ENCODE measurements at places on chromosomes 5 and 9.

DNA sequence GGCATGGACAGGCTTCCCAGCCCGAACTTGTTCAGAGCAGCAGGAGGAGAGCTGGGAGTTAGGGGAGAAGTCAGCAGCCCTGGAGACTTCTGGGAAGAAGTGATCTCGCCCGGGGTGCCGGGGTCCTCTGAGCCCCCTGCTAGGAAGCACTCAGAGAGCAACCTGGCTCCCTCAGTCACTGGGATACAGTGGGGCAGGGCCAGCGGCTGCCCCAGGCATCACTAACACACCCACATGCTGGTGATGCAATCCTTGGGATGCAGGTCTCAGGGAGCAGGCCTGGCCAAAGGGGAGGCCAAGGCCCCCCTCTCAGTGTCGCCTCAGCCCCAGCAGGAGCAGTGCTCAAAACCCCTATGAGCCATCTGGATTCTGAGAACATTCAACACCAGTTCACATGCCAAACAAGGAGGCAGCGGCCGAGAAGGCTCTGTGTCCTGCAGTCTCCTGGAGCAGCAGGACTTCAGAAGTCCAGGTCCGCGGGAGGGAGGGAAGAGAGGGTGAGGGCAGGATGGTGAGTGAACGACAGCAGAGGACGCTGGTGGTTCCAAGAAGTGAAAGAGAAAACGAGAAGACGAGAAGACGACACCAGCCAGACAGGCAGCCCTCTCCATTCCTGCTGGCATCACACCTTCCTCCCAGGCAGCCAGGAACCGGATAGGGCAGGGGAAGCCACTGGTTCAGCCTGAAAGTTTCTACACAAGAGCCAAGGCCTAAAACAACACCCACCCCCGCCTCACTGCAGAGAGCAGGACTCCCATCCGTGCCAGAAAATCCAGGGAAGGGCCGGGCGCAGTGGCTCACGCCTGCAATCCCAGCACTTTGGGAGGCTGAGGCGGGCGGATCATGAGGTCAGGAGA lies 2.3 kb downstream of the PNPLA7 start:
- DNase-seq, result no peak

- DNase-seq, result no peak
Measured at GRCh38 chr9:137645211-137645610, 26.4 kb downstream of the EHMT1 start.

DNA sequence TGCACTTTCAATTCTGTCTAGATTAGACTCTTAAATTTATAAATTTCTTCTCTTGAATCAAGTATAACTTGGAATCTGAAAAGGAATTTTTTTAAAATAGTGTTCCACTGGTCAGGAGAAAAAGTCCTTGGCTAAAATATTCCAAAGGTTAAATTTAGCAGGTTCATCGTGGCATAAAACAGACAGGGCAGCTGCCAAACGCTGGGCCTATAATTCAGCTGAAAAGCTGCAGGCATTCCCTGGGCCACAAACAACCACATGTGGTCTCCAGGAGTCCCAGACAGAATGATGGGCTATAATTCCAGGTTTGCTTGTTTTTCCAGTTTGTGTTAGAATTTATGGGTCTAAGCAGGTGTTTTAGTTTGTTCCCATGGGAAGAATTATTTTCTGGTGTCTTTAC lies 71.1 kb upstream of the RETREG1 start:
- no peak for DNase-seq

DNA sequence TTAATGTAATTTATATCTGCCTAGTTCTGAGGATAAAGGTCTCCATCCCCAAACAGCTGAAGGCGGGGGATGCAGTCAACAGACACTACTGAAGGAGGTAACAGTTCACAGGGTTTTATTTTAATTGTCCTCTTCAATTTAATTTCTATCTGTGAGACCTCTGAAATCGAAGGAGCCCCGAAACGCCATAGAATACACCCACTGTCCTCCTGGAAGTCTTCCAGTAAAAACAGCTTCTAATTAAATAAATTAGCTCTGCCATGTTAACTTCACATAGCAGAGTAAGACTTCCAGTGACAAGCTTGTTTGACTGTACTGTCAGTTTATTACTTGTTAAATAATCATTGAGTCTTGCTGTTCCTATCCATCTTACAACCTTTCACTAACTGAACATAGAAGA lies 193.5 kb downstream of the SEC61B start:
- no peak for DNase-seq

GRCh38 chr5:172789687-172790495 lies 18.9 kb upstream of the DUSP1 start:
- DNase-seq, result no peak

DNA sequence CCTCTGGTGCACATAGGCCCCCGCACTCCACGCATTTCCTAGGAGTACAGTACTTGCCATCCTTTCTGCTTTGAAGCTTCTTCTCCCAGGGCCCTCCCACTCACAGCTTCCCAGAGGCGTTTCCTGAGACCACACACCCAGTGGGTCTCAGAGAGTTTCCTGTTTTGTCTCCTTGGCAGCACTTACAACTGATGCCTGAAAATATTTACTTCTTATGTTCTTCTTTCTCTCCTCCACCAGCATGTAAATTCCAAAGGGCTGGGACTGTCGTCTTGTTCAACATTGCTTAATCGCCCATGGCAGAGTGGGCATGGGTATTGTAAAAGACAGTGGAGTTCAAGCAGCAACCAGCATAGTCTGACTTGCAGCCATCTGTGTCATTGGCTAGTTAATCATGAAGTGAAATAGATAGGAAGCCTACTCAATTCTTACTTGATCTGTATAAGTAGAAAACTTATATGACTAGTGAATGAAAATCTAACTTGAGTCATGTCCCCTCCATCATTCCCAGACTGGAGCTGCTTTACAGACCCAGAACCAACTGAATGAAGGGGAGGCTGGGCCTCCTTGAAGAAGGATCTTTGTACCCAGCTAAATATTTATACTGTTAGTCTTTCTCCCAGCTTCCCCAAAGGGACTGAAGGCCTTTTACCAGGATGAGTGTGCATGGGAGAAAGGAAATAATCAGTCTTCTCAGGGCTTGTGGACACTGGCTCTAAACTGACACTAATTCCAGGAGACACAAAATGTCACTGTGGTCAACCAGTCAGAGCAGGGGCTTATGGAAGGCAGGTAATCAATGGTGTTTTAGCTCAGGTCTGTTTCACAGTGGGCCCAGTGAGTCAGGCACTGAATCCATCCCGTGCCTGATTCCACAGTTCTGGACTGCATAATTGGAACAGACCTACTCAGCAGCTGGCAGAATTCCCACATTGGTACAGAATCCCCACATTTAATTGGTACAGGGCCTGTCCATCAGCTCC lies 116.4 kb downstream of the SV2C start:
- no peak for DNase-seq

DNA sequence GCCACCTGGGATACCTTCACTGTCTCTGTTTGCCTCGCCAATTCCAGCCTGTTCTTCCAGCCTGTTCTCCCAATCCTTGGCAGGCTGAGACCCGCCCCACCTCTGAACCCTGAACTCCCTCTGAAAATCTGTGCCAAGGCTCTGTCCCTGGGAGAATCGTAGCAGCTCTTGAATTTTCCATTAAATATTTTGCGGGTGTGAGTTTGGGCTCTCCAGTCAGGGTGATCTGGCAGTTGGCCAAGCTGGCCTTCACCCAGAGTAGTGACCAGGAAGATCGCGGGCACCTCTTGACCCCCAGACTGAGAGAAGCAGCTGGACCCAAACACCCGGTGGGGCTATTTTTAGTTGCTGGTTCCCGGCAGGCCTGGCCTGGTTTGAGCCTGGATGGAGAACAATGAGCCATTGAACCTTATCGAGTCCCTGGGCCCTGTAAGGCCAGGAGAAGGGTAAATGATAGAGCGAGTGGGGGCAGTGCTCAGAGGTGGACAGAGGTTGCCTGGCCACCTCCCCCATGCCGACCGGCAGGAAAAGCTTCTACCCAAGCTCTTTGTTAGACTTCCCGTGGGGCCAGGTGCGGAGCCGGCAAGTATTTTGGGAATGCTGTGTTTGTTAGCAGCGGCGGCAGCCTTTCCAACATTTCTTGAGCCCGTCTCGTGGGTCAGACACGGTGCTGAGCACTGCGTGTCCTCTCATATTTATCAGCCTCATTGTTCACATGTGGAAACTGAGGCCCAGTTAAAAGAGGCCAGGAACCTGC lies 146.2 kb downstream of the RGS3 start:
- DNase-seq, result no peak

DNA sequence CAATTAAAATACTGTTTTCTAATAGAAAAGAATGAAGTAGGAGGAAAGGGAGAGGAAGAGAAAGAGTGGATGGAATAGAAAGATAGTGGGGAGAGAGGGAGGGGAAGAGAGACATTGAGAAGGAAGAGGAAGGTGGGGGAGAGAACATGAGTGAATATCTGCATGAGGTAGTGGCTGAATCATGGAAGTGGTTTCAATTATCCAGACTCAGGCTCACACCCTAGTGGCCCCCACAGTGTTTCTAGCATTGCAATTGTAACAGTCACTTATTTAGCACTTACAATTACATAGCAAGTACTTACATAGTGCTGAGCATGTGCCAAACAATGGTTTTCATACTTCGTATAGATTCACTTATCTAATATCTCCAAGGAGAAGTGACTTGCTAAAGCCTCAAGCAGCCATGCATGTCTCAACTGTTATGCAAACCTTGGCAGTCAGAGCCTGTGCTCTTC lies 72.7 kb downstream of the CAST start:
- no peak for DNase-seq
